HepG2 (cell line): ENCODE measurements at places on chromosomes 3 and 15. TPM values are rescaled to one million over a fixed set of nuclear protein-coding genes. Genes with fewer than 3 reads are reported as not detected.

DNA sequence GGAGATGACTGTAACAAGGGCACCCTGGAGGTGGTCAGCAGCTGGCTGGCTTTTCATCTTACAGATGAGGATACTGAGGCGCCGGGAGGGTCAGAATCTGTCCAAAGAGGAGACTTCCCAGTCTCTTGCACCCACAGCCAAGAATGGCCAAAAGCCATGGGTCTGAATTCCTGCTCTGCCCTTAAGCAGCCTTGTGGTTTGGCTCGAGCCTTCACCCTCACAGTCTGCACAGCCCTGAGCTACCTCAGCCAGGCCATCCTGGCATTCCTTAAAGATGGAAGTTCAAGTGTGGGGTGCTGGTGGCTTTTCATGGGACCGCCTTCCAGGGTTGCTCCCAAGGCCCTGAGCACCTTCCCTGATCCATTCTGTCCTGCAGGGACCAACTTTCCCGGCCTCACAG, 59.2 kb downstream of the CACNA2D2 start:
- no peaks in the 10 kb centered on the region for H3K36me3 ChIP-seq
- no peak overlapping the region for H3K27ac ChIP-seq
- H3K4me3 ChIP-seq, result no peak overlapping the region
- peaks cover 57% of the 10 kb centered on the region for H3K27me3 ChIP-seq
- DNase-seq, result no peak
- peaks cover 46% of the 10 kb centered on the region for H3K4me1 ChIP-seq

GRCh38 chr3:195441992-195442572, 738 bp downstream of the ACAP2 start:
- no peaks in the 10 kb centered on the region for H3K27me3 ChIP-seq
- H3K36me3 ChIP-seq, result no peaks in the 10 kb centered on the region
- peak overlapping the region; percentile 91 for H3K4me3 ChIP-seq
- no peak for DNase-seq

ZPLD1 gene
- not detected in 2 replicates for total RNA-seq

CCDC80 gene
- total RNA-seq, result not detected in 2 replicates

- no peak for DNase-seq
- H3K36me3 ChIP-seq, result no peaks in the 10 kb centered on the region
- no peaks in the 10 kb centered on the region for H3K27me3 ChIP-seq
- no peak overlapping the region for H3K4me3 ChIP-seq
- no peak overlapping the region for H3K27ac ChIP-seq
Observed at GRCh38 chr3:55818485-55818884, 331.4 kb upstream of the WNT5A start.

AGTR1 gene
- total RNA-seq, result 0.08 and 0.64 TPM in 2 replicates

- H3K4me1 ChIP-seq, result no peaks in the 10 kb centered on the region
- no peak overlapping the region for H3K4me3 ChIP-seq
- no peak for DNase-seq
- no peak overlapping the region for H3K27ac ChIP-seq
- H3K27me3 ChIP-seq, result no peaks in the 10 kb centered on the region
Observed at GRCh38 chr3:177646749-177647148, 449.5 kb upstream of the TBL1XR1 start.

- H3K27ac ChIP-seq, result no peak overlapping the region
- no peak for DNase-seq
- no peaks in the 10 kb centered on the region for H3K4me1 ChIP-seq
- no peaks in the 10 kb centered on the region for H3K36me3 ChIP-seq
Observed at GRCh38 chr3:102301155-102301880, 133.5 kb upstream of the ZPLD1 start.

HRG gene
- 0.11 TPM in 1 of 2 replicates, not detected in the other for total RNA-seq

ATP13A4 gene
- 0.07 TPM in 1 of 2 replicates, not detected in the other for total RNA-seq

DNA sequence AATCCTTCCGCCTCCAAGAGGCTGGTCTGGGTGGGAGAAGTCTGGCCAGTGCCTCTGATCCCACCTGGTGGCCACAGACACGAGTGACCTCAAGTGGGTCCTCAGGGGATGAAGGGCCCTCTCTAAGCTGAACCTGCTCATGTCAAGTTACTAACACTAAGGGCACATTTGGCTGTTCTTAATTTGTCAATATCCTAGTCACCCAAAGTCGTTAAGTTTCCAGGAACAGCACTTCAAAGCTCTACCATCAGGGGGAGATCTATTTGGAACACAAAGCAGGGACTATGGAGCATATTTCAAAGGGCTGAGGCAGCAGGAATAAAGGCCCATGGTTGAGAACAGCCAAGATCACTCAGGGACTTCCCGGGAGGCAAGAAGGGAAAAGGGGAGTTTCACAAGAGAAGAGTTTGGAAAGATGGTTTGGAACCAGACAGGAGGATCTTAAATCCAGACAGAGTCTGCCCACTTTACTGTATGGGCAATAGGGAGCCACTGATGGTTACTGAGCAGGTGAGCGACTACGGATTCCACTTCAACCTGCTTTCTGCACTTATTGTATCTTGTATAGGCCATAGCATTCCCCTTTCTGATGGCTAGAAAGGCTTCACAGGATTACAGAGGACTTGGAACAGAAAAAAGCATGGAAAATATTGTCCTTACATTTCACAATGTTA, 13.7 kb downstream of the OXTR start:
- peaks cover 13% of the 10 kb centered on the region for H3K4me1 ChIP-seq
- H3K27me3 ChIP-seq, result peaks cover 10% of the 10 kb centered on the region; the same call in 2 of the 3 replicates
- H3K36me3 ChIP-seq, result no peaks in the 10 kb centered on the region
- no peak overlapping the region for H3K4me3 ChIP-seq
- no peak overlapping the region for H3K27ac ChIP-seq
